Glomerular endothelial cell (primary cell): ENCODE measurements at places on chromosomes 13 and 19.

DNA sequence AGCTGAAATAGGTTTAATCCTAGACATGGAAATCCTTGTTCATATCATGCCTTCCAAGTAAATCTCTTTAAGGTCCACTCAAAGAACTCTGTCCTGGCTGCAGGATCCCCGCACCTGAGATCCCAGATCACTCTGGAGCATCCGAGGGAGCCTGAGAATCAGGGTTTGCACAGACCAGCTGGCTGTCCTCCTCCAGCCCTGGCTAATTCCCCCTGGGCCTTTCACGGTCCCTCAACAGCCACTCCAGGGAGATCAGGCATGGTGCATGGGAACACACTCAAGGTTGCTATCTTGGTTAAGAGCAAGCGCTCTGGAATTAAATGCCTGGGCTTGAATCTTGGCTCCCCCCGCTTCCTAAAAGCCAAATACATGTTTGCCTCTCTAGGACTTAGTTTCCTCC, 130.8 kb downstream of the IRS2 start:
- no peak for DNase-seq

- no peak for DNase-seq
Observed at GRCh38 chr19:38263689-38264485, 486 bp upstream of the SPINT2 start.

DNA sequence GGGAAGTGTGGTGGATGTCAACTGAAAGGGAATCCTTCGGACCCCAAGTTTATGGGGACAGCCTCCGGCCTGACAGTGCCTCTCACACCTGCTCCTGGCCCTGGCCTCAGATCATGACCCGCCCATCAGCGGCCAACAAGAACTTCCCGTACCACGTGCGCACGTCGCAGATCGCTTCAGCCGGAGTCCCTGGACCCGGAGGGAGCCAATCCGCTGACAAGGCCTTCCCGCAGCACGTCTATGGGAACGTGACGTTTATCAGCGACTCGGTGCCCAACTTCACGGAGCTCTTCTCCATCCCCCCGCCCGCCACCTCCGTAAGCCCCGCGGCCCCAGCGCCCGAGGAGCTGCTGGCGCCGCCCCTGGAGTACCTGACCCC, 2.0 kb upstream of the MEGF8 start:
- no peak for DNase-seq

DNA sequence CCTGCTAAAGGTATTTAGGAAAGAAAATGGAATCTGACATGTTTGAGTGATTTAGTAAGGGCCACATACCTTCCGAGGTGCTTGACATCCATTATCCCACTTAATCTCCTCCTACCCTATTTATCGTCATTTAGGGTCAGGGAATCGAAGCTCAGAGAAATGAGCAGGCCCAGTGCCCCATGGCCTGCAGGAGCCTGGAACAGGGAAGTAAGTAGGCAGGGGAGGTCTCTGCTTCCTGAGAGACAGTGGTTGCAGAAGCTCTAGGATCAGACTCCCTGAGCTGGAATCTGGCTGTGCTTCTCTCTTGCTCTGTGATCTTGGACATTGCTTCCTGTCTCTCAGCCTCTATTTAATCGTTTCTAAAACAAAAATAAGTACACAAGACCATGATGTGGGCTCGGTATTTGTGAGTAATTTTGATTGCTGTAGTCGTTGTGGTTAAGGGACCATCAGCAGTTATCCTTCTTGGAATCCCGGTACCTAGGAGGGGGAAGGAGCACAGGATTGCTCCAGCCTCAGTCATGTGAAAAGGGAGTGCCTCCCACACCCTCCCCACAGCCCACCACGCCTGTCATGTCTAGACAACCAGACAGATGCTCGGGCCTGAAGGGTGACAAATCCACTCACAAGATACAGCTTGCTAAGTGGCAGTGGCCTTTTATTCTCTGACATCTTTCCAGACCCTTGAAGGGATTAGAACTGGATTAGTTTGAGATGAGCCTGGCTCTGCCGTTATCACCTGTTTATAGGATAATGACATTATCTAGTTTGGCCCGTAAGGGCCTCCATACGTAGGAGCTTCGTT, 169.2 kb upstream of the TSHZ3 start:
- no peak for DNase-seq

GRCh38 chr13:45198924-45199323, 1.9 kb downstream of the KCTD4 start:
- no peak for DNase-seq

DNA sequence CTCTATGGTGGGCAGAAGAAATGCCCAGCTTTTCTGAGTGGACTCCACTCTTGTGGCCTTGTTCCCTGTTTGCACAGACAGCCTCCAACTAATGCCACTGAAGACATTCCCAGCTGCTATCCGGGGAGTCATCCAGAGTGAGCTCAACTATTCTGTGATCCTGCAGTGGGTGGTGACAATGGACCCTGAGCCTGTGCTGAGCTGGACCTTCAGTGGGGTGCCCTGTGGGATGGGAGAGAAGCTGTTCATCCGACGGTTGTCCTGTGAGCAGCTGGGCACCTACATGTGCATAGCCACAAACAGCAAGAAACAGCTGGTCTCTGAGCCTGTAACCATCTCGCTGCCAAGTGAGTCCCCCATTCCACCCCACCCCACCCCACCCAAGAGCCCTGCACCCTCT, 10.3 kb downstream of the IGSF23 start:
- DNase-seq = no peak

DNA sequence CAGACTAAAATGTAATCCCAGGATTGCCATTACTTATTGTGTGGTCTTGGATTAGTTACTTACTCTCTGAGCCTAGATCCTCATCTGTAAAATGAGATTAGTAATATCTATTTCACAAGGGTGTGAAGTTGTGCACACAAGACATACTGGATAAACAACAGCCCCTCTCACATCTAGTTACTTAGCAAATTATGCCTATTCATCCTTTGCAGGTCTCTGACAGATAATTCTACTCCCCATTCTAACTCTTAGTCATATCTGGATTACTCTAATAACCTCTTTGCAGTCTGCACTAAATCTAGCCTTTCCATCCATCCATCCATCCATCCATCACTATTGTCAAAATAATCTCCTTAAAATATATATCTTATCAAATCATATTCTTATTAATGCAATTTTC, 12.4 kb downstream of the MTRF1 start:
- DNase-seq = no peak

GRCh38 chr13:41699759-41700158, 242.4 kb downstream of the RGCC start:
- DNase-seq = no peak

- no peak for DNase-seq
Observed at GRCh38 chr13:57030671-57031070, 110.0 kb upstream of the PRR20A start.

DNA sequence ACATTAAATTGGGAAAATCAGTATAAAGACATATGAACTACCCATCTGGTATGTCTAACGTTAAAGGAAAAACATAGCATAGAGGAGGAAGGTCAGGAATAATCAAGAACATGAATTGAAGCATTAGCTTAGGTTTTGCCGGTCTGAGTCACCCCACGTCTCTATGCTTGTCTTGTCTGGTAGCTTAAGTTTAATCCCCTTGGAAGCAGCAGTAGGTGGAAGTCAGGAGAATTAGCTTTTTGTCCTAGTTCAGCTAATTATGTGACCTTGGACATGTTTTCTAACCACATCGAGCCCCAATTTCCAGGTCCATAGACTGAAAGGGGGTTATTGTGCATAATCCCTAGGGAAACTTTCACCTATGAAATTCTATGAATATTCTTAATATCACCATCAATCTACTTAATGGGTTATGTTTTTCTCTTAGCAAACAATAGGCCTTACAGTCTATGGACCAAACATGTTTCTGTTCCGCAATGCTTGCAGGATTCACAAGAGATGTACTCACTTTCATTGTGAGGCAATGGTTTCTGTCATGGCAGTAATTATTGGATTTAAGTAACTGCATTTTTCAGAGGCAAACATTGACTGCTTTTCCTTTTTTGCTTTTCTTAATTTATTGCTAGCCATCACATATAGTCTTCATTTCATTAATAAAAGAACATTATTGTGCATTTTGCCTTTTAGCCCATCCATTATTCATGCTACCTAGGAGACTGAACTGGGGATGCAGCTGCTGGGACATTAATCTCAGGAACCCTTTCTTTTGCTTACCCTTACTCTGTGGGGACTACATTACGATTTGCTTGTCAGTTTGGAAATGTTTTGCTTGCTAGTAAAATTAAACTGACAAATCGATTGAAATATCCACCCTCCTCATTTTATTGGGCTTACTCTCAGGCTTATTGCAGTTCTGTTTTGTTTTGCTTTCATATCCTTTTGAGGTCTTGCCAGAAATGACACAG, 304.8 kb upstream of the MAB21L1 start:
- DNase-seq = no peak
